ENCODE measurements at places on chromosomes 7 and 10. TPM values are rescaled to one million over a fixed set of nuclear protein-coding genes. Genes with fewer than 3 reads are reported as not detected.

IRF5 gene
- 0.39 TPM for total RNA-seq

GATA3 gene
- 0.26 TPM for total RNA-seq

C10orf53 gene
- not detected for total RNA-seq

C7orf57 gene
- total RNA-seq, result not detected

TWIST1 gene
- 19.9 TPM for total RNA-seq

C10orf62 gene
- total RNA-seq, result not detected

AGMO gene
- under 0.01 TPM for total RNA-seq

PRSS37 gene
- not detected for total RNA-seq

CHST3 gene
- 10.3 TPM for total RNA-seq

SPRN gene
- total RNA-seq, result under 0.01 TPM

MSS51 gene
- total RNA-seq, result 0.39 TPM

FKBP6 gene
- total RNA-seq, result not detected

IKZF1 gene
- total RNA-seq, result not detected

PLCE1 gene
- total RNA-seq, result 1.6 TPM

CC2D2B gene
- total RNA-seq, result not detected

LRRC4 gene
- 0.16 TPM for total RNA-seq

ASB15 gene
- total RNA-seq, result not detected

POLR3A gene
- total RNA-seq, result 17.5 TPM

CACNB2 gene
- total RNA-seq, result 12.4 TPM

TMEM120A gene
- 22.6 TPM for total RNA-seq

ANKMY2 gene
- 8.6 TPM for total RNA-seq

FBXO24 gene
- total RNA-seq, result 0.65 TPM

DYDC2 gene
- total RNA-seq, result not detected

FOXI2 gene
- total RNA-seq, result not detected

CRTAC1 gene
- total RNA-seq, result not detected

Data from epithelial cell of alveolus of lung (primary cell).